SJCRH30 (cell line): ENCODE measurements at places on chromosomes 11 and 22. TPM values are rescaled to one million over a fixed set of nuclear protein-coding genes. Genes with fewer than 3 reads are reported as not detected.

The C11orf97 gene
- total RNA-seq: not detected in 2 replicates

GRCh38 chr11:39462506-39462905, 1996.9 kb downstream of the LRRC4C start:
- DNase-seq: no peak

DNA sequence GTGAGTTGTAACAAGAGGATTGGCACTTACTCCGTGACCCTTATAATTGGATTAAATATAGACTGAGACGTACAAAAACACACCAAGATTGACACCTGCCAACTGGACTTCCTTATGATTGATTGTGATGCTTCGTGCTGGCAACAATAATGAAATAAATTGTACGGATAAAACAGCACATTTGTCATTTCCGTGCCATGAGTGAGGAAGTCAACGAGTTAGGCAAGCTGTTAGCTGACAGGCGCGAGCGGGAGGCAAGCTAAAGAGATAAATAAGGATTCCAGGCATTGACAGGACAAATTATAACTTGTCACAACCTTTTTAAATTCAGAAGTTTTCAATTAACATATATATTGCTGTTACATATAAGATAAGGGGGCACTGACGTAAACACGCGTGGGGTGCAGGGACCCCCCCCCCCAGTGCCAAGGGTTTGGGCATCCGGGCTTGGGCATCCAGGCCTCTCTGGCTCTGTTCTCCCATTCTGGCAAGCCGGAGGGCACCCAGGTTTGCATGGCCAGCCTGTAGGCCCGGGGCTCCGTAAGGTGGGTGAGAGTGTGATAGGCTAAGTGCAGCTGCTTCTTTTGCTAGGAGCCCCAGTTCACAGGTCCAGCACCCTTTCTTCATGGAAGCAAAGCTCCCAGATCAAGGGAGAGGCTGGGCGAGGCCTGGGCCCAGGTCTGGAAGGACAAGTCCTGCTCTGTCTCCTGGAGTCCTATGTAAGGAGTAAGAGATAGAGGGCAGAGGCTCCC, 11.2 kb upstream of the PAX6 start:
- DNase-seq: no peak

The SAA4 gene
- not detected in 2 replicates for total RNA-seq

- peak; percentile 43 for DNase-seq
Measured at GRCh38 chr11:61701242-61701886, 21.2 kb downstream of the DAGLA start.

The OR51B4 gene
- not detected in 2 replicates for total RNA-seq

DNA sequence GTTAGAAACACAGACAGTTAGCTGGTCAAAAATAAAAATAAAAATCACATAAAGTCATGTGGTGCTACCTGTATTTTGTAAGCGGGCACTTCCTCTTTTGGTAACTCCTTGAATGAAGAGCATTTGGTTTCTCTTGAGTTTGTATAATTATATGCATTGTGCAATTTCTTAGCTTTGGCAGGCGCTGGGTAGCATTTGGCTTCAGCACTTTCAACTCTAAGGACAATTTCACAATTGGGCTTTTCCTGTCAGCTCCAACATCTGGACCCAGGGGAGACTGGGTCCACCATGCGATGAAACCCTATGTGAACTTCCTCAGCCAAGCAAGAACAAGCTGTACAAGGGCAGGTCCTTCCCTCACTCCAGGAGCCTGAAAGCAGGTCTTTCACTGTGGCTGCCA, 169.1 kb downstream of the RRAS2 start:
- no peak for DNase-seq
